AG09309 (cell line): ENCODE measurements at places on chromosomes 12 and 14.

- no peak for DNase-seq
Observed at GRCh38 chr12:123951467-123951866, 21.2 kb downstream of the CCDC92 start.

DNA sequence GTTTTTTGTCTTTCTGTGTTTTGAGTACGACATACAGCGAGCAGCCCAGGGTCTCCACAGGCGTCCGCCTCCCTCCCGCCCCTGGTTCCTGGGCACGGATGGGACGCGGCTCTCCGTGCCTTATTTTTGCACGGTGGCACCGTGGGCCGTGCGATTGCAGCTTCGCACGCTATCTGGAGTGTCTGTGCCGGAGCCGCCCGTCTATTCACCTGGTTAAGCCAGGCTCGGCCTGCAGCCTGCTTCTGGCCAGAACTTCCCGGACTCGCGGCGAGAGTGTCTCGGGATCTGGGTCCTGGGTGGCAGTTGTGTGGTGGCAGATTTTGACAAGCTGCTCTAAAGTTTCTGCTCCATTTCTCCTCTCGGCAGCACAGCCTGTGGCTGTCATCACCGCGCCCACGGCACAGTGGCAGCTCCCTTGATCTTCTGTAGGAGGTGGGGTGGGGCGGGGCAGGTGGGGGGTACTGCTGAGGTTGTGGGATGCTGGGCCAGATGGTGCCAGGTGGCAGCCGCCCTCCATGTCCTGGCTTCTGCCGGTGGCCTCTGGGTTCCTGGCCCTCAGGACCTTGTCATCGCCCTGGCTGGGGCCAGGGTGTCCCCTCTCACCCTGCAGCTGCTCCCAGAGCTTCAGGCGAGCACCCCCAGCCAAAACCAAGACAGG, 2.9 kb downstream of the MMP17 start:
- no peak for DNase-seq

DNA sequence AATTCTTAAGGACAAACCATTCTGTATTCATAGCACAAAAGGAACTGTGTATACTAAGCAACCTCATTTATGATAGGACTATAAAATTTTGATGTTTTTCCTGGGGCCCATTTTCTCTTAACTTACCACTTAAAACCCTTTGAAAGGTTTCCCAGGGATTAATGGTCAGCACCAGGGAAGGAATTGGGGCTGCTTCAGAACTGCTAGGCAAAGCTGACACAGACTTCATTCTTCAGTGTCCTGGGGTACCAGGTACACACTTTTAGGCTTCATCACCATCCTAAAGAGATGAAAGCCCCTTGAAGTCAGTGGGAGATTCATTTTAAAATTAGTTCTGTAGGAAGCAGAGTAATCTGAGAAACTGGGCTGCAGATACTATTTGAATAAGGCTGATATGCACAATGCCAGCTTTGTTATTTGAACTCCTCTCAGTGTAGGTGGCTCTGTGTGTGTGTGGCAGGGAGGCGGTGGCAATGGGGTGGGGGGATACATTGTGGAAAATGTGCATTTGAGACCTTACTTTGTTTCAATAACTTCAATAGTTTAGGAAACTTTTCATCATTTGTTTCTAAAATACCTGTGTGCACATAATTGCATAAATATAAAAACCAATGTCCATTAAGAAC, 329.3 kb upstream of the DCN start:
- no peak for DNase-seq

DNA sequence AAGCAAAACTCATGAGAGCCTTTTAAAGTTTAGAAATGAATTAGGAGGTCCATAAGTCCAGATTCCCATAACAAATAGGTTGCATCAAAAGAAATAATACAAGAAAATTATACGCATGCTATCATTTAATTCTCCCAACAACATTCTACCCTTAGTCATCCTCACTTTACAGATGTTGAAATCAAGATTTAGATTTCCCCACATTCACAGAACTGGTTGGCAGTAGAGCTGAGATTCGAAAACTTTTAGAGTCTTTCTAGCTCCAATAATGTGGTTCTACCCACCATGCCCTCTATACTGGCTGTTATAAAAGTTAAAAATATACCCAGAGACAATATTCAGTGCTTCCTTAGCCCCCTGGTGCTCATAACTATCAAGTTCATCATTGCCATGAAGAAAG, 56.6 kb upstream of the METAP2 start:
- DNase-seq = no peak

DNA sequence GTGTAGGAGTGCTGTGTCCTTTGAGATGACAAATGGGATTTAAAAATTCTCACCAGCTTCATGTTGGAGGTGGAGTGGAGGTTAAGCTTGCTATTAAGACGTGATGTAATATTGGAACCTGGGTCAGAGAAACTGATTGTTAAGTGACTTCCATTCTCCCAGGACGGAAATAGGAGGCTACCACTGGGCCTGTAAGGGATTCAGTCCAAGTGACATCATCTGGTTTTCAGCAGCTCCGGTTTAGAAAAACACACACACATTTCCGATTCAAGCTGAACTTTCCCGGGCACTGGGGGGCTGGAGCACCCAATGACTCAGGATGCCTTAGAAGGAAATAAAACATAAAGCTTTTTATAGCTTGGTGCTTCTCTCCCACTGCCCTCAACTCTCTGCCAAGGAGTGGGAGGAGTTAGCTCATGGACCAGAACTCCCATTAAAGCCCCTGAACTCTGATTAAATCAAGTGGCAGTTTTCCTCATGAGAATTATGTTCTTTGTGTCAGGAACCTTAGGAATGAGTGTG, 12.4 kb downstream of the CALM1 start:
- peak; percentile 90 for DNase-seq

DNA sequence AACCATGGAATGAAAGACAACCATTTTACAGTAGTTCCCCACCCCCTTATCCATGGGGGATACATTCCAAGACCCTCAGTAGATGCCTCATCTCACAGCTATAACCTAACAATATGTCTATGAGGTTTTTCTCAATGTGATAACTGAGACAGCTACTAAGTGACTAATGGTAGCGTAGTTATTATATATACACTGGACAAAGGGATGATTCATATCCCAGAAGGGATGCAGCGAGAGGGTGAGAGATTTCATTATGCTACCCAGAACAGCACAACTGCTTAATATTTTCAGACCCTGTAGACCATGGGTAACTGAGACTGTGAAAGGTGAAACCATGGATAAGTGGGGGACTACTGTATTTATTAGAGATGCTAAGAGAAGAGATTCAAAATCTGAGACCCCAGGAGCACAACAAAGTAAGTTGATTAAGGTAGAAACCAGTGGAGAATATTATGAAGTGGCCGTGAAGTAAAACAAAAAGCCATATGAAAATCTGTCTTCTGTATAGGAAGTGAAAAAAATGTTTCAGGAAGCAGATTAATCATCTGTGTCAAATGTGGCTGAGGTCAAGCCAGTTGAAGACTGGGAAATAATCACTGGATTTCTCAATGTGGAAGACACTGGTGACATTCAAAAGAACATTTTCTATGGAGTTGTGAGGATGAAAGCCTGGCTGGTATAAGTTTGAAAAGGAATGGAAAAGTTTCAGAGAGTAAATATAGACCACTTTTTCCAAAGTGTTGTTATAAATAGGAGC, 77.2 kb downstream of the RPL10L start:
- DNase-seq = no peak

- DNase-seq = no peak
Observed at GRCh38 chr14:101031186-101031585, 127.7 kb upstream of the RTL1 start.

DNA sequence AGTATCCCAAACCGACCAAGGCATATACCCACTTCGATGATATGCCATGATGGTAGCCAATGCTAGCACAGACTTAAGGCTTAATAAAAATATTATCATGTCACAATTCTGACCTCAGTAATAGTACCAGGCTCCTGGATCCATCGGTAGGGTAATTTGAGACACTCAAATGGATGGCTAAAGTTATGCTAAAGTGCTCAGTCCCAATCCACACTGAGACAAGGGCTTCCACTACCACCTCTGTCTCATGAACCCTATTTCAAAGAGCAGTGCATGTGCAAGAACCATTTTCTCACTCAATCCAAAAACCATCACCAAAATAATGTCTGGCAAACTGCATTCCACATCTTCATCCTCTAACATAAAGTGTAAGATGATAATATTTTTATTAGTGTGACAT, 122.4 kb upstream of the KRR1 start:
- DNase-seq = no peak

GRCh38 chr12:82029936-82030335, 270.8 kb upstream of the PPFIA2 start:
- no peak for DNase-seq

GRCh38 chr12:131229426-131230339, 276.0 kb downstream of the ADGRD1 start:
- DNase-seq = no peak

DNA sequence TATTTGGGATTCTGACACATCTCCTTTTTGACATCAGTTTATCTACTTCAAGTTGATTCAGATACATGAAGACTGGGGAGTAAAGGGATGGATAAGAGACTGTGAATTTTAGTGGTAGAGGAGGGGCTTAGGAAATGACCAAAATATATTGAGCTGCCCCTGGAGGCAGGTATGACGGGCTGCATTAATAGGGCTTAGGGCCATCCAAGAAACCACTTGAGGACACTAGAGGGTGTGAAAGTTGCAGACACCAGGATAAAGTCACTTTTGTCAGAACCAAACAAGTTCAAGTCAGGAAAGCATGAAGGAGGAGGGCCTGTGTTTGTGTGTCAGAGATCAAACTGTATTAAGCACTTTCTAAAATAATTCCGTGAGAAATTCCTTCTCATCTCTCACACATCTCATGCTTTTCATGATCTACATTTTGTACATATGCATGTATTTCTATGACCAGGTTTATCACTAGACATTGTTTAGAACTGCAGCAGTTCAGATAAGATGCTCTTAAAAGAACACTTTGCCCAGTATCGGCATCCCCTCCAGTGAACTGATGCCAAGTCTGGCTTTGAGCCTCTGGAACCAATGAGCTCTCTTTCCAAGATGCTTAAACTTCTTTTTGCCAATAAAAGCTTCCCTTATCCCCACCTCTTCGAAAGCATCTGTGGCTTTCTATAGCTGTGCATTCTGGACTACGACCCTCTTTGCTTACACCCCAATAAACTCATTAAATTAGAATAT, 136.9 kb downstream of the SLC38A1 start:
- no peak for DNase-seq

GRCh38 chr14:44149597-44149996, 357.5 kb downstream of the FSCB start:
- DNase-seq = no peak

GRCh38 chr12:11500188-11500860, 105.0 kb upstream of the PRB2 start:
- no peak for DNase-seq

GRCh38 chr12:8860165-8860961, 37.9 kb downstream of the A2ML1 start:
- DNase-seq = no peak

GRCh38 chr14:76015668-76016067, 30.1 kb downstream of the IFT43 start:
- no peak for DNase-seq

DNA sequence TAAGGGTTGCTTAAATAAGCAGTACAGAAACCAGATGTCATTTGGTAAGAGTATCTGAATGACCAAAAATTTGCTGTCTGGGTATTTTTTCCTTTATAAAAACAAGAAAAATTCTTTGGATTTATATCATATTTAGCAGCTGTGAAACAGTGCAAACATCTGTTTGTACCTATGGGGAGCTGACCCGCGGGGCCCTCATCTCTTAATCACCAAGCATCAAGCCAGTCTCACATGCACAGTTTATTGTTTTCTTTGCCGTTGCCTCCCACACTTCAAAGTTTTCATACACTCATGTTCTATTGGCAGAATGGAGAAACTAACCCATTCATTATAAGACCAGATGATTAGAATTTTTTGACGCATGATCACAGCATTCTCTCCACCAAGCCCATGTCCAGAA, 142.2 kb downstream of the BMP4 start:
- no peak for DNase-seq

GRCh38 chr12:49253033-49253623, 11.8 kb upstream of the TUBA1C start:
- no peak for DNase-seq

- no peak for DNase-seq
Observed at GRCh38 chr12:100528471-100529127, 44.9 kb upstream of the GAS2L3 start.

DNA sequence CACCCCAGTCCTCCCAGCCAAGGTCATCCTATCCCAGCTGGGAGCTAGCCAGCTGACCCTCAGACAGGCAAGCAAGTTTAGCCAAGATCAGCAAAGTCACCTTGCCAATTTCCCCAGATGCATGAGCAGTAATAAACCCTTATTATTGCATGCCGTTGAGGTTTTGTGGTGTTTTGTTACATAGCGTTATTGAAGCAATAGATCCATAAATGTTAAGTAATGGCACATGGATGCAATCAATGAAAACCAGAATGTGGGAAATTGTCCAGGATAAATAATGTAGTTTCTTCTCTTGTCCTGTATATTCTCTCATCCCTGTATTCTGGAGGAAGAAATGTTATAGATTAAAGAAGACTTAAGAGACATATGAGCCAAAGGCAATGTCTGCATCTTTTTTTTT, 18.0 kb upstream of the TMEM260 start:
- peak; percentile 44 for DNase-seq

GRCh38 chr14:95319312-95320077, at the start of gene CLMN:
TSS of gene CLMN (minus strand) at chr14:95319908. CDS start at chr14:95319792, 116 bp downstream.
- no peak for DNase-seq

DNA sequence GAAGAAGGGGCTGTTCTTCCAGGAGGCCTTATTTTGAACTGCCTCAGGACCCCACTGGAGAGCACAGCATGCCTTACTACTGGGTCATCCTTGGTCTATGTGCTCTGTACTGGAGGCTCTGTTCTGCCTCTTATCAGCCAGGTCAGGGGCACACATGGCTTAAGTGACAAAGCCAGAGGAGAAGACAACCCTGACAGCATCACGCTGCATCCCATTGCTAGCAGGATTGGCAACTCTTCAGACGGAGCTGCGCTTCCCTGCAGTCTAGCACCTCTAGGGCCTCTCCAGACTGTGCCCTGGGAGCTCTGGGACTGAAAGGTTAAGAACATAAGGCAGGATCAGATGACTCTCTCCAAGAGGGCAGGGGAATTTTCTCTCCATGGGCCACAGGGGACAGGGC, 17.3 kb upstream of the TIGAR start:
- no peak for DNase-seq

GRCh38 chr14:103762541-103762940, 46.9 kb downstream of the ZFYVE21 start:
- no peak for DNase-seq

DNA sequence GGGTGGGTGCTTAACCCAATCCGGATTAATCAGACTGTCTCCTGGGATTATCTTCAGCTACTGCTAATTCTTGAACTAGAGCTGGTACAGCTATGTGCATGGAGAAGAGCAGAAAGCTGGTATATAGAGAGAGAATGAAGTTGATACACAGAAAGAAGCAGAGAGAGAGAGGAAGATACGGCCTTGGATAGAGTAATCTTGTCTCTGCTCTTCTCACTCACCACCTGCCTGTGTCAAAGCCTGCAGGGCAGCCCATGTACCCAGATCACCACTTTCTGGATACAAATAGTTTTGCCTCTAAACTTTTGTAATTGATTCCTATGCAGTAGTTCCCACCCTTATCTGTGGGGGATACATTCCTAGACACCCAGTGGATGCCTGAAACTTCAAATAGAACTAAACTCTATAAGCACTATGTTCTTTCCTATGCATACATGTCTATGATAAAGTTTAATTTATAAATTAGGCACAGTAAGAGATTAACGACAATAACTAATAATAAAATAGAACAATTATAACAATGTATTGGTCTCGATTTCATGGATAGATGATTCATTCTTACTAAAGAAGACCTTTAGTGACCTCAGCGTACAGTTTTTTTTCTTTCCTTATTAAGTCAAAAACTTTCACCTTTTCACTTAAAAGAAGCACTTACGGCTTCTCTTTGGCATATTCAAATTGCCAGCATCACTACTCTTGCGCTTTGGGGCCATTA, 45.5 kb downstream of the YEATS4 start:
- DNase-seq = no peak

GRCh38 chr12:47028981-47029708, 50.3 kb upstream of the PCED1B start:
- DNase-seq = no peak
